ENCODE measurements at places on chromosomes 7 and 10. TPM values are rescaled to one million over a fixed set of nuclear protein-coding genes. Genes with fewer than 3 reads are reported as not detected.

The TRIM50 gene
- total RNA-seq, result not detected

The ANKRD16 gene
- 10.8 TPM for total RNA-seq

The FKBP6 gene
- not detected for total RNA-seq

The FGFBP3 gene
- total RNA-seq, result 2.3 TPM

The PLPP4 gene
- 0.14 TPM for total RNA-seq

The GBX1 gene
- not detected for total RNA-seq

Measured in A549 treated with CpdA at 1 μM for 4 hours (cell line).